HT1080 (cell line): ENCODE measurements at places on chromosomes 16 and 17. TPM values are rescaled to one million over a fixed set of nuclear protein-coding genes. Genes with fewer than 3 reads are reported as not detected.

NPIPA2 gene
- total RNA-seq: not detected in 2 replicates

OR2C1 gene
- total RNA-seq: not detected in 2 replicates

DNA sequence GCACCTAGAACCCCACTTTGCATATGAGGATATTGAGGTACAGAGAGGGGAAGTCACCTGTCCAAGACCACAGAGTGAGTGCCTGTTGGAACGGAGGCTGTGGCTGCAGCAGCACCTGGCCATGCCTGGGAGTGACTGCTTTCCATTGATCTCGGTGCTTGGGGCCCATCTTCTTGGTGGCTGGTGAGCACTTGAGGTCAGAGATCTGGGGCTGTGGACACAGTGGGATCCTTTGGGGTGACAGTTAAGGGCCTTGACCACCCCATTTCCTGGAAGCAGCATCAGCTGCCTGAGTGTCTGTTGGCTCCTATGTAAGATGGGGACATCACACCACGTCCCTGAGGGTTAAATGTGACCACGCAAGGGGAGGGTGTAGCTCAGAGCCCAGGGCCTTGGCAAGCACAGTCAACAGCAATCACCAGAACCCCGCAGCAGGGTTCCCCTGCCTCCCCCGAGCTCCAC is 111.7 kb downstream of the IRF8 start:
- DNase-seq: no peak

DNA sequence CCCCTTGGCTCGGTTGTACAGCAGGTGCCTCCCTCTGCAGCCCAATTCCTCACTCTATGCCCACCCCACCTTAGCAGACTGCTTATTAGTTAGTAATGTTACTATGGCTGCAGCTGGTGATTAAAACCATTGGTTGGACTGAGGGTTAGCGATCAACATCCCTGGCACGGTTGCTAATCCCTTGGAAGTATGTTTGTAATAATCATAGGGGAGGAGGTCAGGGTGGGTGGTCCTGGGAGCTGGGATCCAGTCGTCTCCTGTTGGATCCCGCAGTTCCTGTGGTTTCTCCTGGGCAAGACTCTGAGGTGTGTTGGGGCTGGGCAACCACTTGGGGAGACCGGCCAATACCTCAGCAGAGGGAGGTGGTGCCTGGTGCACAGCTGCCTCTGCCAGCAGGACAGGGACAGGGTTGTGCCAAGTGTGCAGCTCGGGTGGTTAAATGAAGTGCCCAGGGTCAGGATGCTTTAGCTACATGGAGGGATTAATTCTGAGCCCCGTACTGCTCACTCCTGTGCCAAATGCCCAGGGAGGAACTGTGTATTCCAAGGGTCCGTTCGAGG is 38.0 kb downstream of the FZD2 start:
- DNase-seq: no peak

DNA sequence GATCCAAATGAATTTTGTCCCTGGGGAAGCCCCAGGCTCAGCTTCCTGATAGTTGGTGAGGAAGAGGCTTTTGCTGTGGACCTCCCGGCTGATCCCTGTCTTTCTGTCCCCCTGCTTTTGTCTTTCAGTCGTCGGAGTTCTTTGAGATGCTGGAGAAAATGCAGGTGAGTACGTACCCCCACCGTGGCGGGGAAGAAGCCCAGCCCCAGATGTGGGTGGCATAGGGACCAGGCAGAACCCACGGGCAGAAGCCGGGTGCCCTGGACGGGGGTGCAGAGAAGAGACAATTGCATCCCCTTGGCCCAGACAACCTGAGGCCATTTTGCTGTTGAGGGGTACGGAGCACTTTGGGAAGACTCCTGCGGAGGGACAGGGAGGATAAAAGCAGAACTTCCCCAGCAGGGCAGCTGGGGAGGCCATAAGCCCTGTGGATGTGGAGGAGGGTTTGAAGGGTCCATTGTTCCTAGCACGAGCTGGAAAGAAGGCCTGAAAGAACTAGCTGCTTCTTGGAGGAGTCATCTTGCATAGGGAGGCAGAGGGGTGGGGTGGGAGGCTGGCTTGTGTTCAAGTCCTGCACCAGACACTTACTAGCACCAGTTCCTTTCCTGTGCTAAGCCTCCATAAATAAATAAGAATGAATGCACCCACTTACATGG is 105.6 kb downstream of the OR1D5 start:
- no peak for DNase-seq

DNA sequence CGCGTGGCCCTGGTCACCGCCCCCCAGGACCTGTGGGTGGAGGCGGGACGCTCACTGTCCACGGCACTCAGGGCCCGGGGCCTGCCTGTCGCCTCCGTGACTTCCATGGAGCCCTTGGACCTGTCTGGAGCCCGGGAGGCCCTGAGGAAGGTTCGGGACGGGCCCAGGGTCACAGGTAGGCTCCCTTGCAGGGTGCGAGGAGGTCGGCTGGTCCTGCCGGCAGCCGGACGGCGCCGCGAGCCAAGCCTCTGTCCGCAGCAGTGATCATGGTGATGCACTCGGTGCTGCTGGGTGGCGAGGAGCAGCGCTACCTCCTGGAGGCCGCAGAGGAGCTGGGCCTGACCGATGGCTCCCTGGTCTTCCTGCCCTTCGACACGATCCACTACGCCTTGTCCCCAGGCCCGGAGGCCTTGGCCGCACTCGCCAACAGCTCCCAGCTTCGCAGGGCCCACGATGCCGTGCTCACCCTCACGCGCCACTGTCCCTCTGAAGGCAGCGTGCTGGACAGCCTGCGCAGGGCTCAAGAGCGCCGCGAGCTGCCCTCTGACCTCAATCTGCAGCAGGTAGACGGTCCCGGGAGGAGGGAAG is 1.3 kb downstream of the GUCY2D start:
- DNase-seq: no peak

DNA sequence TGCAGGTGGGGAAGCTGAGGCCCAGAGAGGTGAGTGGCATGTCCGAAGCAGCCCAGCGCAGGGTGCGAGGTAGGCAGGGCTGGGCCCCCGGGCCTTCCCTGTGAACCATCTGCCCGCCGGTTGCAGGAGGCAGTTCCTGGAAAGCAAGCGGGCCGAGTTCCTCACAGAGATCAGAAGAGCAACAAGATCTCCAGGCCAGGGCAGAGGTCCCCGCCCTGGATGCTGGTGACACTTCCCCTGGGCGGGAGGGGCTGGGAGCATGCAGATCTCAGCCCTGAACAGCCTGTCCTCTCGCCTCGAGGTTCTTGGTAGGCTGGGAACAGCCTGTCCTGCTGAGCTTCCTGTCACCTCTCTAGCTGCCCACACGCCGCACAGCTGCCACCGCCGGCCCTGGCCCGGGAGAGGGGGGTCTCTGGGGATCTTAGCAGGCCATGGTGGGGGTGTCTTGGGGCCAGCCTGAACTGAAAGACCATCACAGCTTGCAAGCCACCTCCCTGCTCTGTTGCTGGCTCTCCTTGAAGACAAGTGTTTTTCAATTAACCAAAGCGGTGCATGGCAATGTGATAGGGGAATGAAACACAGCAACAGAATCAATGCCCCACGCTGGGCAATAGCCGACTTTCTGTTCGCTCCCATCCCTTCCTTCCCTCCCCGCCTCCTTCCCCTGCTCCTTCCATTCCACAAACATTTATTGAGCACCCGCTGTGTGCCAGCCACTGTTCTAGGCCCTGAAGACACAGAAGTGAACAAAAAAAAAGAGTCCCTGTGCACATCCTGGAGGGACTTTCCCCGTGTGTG is 31.7 kb downstream of the SOCS1 start:
- no peak for DNase-seq

DNA sequence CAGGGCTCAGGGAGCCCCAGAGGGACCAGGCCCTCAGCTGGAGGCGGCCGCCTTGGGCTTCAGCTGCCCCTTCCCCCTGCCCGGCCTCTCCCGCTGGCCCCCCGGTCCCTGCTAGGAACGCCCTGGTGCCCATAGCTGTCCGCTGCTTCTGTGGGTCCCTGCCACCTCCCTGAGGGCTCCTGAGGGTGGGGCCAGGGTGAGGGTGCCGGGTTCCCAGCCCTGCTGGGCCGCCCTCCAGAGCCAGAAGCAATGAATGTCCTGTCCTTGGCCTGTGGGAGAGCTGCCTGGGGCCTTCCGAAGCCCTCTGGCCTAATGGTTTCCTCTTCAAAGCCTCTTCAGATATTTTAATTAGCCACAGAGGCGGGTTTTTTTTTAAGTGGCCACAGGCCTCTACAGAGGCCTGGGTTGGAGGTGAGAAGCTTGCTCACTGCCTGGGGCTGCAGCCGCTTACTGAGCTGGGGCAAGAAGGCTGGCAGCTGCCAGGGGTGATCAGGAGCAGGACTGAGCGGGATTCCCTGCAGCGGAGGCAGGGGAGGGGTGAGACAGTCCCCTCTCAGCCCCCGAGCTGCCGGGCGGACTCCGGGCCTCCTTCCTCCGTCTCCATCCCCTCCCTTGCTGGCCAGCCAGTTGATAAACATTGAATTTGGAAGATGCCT is 9.9 kb downstream of the CENPX start:
- DNase-seq: no peak
